Peyer's patch (tissue), 4 donors: ENCODE measurements at places on chromosomes 6 and 20.

GRCh38 chr20:52212943-52213342 is 21.4 kb upstream of the ZFP64 start:
- H3K36me3 ChIP-seq: no peaks in the 10 kb centered on the region
- H3K4me1 ChIP-seq: no peaks in the 10 kb centered on the region
- H3K4me3 ChIP-seq: no peak overlapping the region
- H3K27me3 ChIP-seq: no peaks in the 10 kb centered on the region

DNA sequence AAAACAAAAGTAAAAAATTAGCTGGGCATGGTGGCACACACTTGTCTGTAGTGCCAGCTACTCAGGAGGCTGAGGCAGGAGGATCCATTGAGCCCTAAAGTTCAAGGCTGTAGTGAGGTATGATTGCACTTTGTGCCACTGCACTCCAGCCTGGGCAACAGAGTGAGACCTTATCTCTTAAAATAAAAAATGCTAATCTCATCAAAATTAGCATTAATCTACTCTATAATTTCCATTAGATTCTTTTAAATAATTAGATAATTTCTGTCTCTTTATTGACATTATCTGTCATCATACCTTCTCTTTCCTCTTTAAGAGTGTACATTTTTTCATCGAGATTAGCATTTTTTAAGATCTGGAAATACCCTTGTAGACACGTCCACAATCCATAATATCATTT is 48.0 kb downstream of the PHACTR3 start:
- H3K27ac ChIP-seq: no peak overlapping the region
- no peaks in the 10 kb centered on the region for H3K4me1 ChIP-seq

GRCh38 chr6:157669747-157670216 is 153.3 kb upstream of the SNX9 start:
- no peaks in the 10 kb centered on the region for H3K4me1 ChIP-seq
- peaks cover 6% of the 10 kb centered on the region for H3K36me3 ChIP-seq
- peak; percentile 81 for DNase-seq
- no peak overlapping the region for H3K4me3 ChIP-seq
- peak overlapping the region; percentile 39 for H3K27ac ChIP-seq

DNA sequence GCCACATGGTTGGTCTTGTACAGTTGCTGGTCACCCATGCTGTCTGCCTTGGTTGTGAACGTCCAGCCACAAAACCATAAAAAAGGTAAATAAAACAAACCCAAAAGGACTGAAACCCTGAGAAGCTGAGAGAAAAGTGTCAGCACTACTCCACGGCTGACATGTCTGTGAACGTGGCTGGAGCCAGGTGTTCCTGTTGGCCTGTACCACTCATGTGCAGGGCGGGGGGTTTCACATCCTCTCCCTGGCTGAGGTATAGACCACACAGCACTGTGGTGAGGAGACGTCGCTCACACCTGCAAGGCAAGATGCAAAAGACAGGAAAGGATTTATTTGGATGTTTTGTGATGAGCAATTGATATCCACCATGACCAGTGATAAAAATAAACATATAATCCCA is 51.9 kb upstream of the MRPS10 start:
- no peaks in the 10 kb centered on the region for H3K27me3 ChIP-seq
- no peaks in the 10 kb centered on the region for H3K36me3 ChIP-seq
- no peak for DNase-seq
- H3K4me3 ChIP-seq: no peak overlapping the region
- H3K4me1 ChIP-seq: no peaks in the 10 kb centered on the region

DNA sequence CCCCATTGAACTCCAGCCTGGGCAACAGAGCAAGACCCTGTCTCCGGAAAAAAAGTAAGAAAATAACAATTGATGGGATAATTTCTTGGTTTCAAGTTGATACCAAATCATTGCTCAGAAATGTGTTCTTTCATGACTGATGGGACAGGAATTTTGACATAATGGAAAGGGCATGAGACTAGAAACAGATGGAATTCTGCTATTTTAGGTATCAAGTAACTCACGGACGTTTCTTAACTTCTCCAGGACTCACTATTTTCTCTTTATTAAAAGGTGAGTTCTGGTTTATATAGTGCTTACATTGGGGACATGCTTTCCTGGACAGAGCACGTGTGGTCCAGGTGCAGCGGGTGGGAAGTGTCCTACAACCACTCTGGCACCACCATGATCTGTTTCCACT is 6.0 kb upstream of the DSP start:
- H3K4me1 ChIP-seq: peaks cover 1% of the 10 kb centered on the region
- no peaks in the 10 kb centered on the region for H3K36me3 ChIP-seq
- H3K27ac ChIP-seq: no peak overlapping the region
- H3K27me3 ChIP-seq: no peaks in the 10 kb centered on the region
- no peak overlapping the region for H3K4me3 ChIP-seq

DNA sequence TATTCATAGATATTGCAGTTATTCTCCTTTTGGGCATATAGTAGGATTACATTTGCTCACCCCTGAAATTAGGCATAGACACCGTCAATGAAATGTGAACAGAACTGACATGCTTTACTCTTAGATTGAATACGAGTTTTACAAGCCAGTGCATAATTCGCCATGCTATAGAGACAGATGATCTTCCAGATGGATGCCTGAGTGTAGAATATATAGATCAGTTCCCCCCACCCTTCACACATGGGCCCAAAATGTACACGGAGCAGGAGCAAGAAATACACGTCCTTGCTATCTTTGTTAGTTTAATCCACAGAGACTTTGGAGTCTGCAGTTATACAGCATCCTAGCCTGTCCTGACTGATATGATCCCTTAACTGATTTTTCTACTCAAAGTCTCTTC is 47.4 kb downstream of the LAMA2 start:
- DNase-seq: no peak
- no peak overlapping the region for H3K27ac ChIP-seq
- no peaks in the 10 kb centered on the region for H3K4me1 ChIP-seq
- H3K27me3 ChIP-seq: no peaks in the 10 kb centered on the region
- no peak overlapping the region for H3K4me3 ChIP-seq

DNA sequence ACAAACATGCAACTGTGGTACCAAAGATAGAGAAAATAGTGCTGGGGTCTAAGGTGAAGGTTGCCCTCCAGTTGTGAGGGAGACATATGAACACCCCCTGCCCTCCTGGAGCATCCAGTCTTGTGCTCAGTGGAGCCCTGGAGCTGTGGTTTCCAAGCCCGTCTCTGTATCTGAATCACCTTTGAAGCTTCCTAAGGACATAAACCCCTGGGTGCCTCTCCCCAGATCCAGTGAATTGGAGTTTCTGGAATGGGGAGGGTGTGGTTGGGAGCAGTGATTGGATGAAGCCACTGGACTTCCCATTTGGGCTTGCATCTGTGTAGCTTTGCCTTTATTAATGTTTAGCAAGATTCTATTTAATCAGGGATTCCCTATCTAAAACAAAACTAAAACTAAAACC is 22.4 kb upstream of the E2F3 start:
- no peak for DNase-seq
- no peak overlapping the region for H3K4me3 ChIP-seq
- H3K4me1 ChIP-seq: no peaks in the 10 kb centered on the region
- H3K36me3 ChIP-seq: no peaks in the 10 kb centered on the region
- H3K27ac ChIP-seq: no peak overlapping the region

DNA sequence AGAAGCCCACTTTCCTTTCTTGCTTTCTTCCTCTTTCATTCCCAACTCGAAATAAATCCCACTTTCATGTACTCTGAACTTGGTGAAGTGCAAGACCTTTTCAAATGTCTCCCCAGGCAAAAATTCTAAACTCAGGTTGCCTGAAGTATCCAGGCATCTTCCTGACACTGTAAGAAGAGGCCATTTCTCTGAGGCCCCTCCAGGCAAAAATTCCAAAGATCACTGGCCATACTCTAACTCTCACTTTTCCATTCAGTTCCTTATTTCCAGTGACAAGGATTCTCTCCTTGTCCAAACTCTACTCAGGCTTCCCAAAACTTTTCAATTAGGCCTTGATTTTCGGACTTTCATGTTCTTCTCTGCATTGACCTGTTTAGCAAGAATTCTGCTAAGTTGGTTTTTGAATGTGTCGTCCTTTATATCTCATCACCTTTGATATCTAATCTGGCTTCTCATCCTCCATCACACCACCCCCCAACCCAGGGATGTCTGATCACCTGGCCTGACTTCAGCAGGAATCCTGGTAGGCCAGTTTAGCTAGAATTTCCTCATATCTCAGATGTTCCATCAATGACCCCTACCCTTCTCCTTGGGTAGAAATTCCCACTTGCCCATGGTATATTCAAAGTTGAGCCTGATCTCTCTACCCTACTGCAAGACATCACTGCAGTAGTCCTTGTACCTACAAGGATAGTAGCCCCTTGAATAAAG is 124.9 kb downstream of the RCAN2 start:
- H3K27me3 ChIP-seq: no peaks in the 10 kb centered on the region
- no peaks in the 10 kb centered on the region for H3K36me3 ChIP-seq
- no peak overlapping the region for H3K4me3 ChIP-seq
- no peaks in the 10 kb centered on the region for H3K4me1 ChIP-seq
- H3K27ac ChIP-seq: no peak overlapping the region

DNA sequence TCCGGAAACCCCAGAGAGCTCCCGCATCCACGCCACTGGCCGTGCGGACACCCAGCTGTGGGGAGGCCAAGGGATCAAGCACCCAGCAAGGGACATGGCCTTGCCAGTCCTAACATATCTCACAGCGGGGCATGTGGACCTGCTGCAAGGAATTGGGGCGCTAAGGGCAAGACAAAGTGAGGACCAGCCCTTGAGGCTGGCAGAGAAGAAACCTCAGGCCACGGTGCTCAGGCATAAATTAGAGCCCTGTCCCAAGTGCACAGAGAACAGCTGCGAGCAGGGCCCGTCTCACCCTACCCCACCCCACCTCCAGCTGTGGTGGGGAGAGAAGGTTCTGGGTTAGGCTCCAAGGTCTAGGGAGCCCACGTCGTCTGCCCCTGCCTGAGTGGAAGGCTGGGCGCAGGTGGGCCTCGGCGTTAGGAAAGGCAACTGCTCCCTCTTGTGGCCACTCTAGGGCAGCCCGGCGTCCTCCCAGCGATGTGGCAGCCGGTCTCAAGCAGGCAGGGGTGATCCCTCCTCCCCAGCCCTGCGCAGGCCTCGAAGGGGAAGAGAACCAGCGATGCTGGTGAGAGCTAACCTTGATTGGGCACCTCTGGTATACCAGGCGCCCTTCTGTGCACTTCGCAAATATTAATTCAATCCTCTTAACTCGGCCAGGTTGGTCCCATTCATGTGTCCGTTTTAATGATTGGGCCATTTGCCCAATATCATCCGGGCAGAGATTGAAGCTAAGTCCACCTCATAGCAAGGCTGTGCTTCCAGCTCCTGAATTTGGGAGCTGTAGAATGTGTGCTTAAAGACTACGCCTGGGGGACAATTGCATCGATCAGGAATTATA is 235.8 kb downstream of the NFATC2 start:
- H3K27ac ChIP-seq: no peak overlapping the region
- no peak overlapping the region for H3K4me3 ChIP-seq
- no peaks in the 10 kb centered on the region for H3K36me3 ChIP-seq
- peak; percentile 83 for DNase-seq
- no peaks in the 10 kb centered on the region for H3K4me1 ChIP-seq

DNA sequence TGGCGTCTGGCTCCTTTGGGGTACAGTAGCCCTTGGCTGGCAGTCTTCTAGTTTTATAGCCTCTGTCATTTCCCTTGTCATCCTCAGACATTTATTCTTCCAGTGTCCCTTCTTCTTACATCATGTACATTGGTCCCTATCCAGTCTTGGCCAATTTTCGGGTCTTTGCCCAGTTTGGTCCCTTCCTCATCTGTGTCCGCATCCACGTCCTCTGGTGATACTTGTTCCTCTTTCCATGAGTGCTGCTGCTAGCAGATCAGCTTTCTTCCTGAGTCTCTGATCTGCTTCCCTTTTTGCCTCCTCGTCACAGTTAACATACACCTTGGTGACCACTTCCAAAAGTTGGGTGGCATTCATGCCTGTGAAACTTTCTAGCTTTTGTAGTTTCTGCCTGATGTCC is 86.2 kb upstream of the GPR6 start:
- H3K36me3 ChIP-seq: no peaks in the 10 kb centered on the region
- H3K27ac ChIP-seq: no peak overlapping the region
- no peaks in the 10 kb centered on the region for H3K27me3 ChIP-seq
- H3K4me3 ChIP-seq: no peak overlapping the region
- no peak for DNase-seq

GRCh38 chr6:168416531-168416930 is 24.5 kb upstream of the SMOC2 start:
- no peak overlapping the region for H3K4me3 ChIP-seq
- H3K27ac ChIP-seq: no peak overlapping the region
- H3K4me1 ChIP-seq: no peaks in the 10 kb centered on the region

DNA sequence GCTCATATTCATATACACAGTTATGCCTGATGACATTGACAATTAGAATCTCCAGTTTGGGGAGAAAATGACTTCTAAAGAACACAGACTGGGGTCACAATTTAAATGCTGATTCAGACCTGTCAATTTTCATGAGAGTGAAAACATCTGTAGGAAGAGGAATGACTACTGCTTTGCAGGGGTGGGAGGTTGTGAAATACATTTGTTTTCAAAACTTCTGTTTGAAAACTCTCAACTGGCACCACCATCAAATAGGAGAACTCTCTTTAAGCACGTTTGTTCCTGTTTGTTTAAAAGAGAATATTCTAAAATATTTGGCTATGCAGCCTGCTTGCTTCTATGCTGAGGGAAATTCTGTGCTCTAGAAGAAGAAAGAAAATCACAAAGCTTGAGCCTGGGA is 50.8 kb upstream of the ADGRF5 start:
- H3K4me3 ChIP-seq: no peak overlapping the region
- H3K4me1 ChIP-seq: no peaks in the 10 kb centered on the region

DNA sequence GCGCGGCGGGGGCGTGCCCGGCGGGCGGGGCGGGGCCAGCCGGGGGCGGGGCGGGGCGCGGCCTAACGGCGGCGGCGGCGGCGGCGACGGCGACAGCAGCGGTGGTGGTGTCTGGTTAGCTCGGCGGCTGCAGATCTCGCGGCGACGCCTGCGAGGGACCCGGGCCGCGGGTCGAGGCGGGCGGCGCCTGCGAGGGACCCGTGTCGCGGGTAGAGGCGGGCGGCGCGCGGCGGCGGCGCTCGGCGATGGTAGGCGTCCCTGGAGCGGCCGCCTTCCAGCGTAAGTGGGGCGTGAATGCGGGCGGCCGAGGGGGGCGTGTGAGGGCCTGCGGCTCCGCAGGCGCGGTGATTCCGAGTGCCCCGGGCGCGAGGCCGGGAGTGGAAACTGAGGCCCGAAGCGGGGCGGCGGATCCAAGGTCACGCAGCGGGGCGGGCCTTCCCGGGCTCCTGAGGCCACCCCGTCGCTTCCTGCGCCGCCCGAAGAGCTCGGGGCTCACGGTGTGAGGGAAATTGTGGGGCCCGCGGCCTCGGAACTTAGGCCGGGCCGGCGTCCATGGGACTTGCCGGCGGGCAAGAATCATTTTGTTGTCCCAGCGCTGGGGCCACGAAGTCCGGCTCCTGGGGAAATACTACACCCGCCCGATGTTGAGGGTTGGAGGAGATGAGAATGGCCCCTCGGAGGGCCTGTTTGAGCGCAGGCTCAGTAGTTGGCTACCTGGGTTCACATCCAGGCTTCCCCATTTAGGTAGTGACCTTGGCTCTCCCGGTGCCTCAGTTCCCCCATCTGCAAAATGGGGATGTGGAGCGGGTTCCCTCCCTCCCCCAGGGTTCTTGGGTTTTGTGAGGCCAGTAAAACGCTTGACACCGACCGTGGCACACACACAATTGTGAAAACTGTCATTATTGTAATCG is at the start of gene CBFA2T2:
TSS of gene CBFA2T2 (plus strand) at position 74 of the 911 bp plus-strand sequence. CDS start at position 246, 172 bp downstream.
- peaks cover 3% of the 10 kb centered on the region for H3K4me1 ChIP-seq
- H3K4me3 ChIP-seq: peak within 1 kb of the TSS; percentile 98
- peak within 1 kb of the TSS; percentile 94 for H3K27ac ChIP-seq
- no peaks in the 10 kb centered on the region for H3K36me3 ChIP-seq
- peak; percentile 57 for DNase-seq
- no peaks in the 10 kb centered on the region for H3K27me3 ChIP-seq

- H3K27me3 ChIP-seq: no peaks in the 10 kb centered on the region
- DNase-seq: no peak
- no peaks in the 10 kb centered on the region for H3K4me1 ChIP-seq
- no peaks in the 10 kb centered on the region for H3K36me3 ChIP-seq
These were observed 282.1 kb upstream of the TCF21 start for GRCh38 chr6:133606852-133607251.
